ENCODE measurements at places on chromosomes 2 and 18. TPM values are rescaled to one million over a fixed set of nuclear protein-coding genes. Genes with fewer than 3 reads are reported as not detected.

The ANKRD30BL gene
- not detected for total RNA-seq

The TTN gene
- 0.07 TPM for total RNA-seq

GRCh38 chr2:177432703-177433102 is 40.1 kb downstream of the AGPS start:
- DNase-seq, result no peak

The GCKR gene
- total RNA-seq, result 0.25 TPM

GRCh38 chr2:104866122-104866864 is 12.4 kb downstream of the POU3F3 start:
- DNase-seq, result no peak

GRCh38 chr2:234300932-234301823 is 195.7 kb downstream of the ARL4C start:
- no peak for DNase-seq

DNA sequence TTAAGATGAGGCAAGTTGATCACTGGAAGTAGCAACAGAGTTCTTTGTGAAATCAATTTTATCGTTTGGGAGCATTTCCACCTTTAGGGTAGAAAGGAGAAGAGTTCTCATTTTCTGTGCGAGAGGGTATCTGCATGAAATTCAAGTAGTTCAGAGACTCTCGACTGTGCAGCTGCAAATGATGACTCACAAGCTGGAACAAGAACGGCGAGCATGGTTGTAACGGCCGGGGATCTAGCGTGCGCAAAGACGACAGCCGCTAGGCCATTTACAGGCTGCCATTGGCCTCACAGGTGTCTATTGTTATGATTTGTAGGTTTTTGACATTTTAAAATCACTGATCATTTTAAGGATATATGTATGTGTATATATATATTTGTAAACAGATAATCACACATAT is 5.2 kb downstream of the KLHL29 start:
- DNase-seq, result no peak

- DNase-seq, result no peak
Observed at GRCh38 chr18:49812286-49813068, 856 bp downstream of the ACAA2 start.

GRCh38 chr2:217790681-217791392 is 212.0 kb downstream of the TNS1 start:
- no peak for DNase-seq

The UGT1A3 gene
- total RNA-seq, result not detected

DNA sequence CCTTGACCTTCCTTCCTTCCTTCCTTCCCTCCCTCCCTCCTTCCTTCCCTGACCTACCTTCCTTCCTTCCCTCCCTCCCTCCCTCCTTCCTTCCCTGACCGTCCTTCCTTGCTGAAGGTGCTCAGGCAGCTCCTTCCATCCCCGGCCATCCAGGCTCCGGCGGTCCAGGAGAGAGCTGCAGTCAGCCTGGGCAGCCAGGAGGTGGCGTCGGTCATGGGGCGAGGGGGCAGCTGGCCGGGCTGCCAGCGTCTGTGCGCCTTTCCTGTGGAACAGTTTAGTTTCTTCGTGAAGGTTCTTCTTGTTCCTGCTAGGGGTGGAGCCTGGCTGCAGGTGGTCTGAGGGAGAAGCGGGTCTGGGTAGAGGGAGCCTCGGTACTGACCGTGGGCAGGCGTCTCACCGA is 15.7 kb downstream of the GPR35 start:
- peak; percentile 37 for DNase-seq

The IL36A gene
- total RNA-seq, result not detected

- peak; percentile 74 for DNase-seq
Observed at GRCh38 chr2:17830053-17831034, 14.1 kb downstream of the MSGN1 start.

DNA sequence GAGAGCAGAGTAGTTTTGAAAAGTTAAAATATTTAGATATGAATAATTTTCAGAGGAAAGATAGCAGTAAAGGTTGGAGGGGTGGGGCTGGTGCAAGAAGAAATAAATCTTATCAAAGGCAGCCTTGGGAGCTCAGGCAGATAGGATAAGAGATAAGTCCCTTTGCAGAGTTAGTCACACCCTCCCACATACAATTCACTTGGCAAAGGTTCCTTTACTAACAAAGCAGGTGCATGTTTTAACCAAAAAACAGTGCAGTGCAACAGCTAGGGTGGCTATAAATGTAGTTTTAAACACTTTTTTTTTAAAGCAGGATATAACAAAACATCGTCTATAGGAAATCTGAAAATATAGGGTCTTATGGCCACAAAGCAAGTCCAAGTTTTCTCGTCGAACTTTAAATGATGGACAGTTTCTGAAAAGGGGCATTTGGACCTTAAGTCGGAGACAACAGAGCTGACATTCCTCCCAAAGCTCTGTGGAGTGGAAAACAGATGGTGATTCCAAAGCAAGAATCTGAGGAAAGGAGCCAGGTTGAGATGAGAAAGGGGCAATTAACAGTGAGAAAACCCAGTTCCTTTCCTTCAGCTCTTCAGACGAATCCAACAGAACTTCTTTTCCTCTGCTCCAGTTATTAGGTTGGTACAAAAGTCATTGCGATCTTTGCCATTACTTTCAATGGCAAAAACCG is 53.0 kb downstream of the EPHA4 start:
- DNase-seq, result no peak

The IL36RN gene
- not detected for total RNA-seq

GRCh38 chr2:219309278-219309677 is at the start of gene PTPRN:
Gene PTPRN, minus strand, starts transcription at chr2:219309401. Its CDS starts 69 bp downstream, at chr2:219309332.
- DNase-seq, result peak; percentile 42

GRCh38 chr2:143124445-143124844 is 4.8 kb upstream of the ARHGAP15 start:
- DNase-seq, result no peak

GRCh38 chr2:18522484-18523146 is 37.8 kb downstream of the RDH14 start:
- no peak for DNase-seq

DNA sequence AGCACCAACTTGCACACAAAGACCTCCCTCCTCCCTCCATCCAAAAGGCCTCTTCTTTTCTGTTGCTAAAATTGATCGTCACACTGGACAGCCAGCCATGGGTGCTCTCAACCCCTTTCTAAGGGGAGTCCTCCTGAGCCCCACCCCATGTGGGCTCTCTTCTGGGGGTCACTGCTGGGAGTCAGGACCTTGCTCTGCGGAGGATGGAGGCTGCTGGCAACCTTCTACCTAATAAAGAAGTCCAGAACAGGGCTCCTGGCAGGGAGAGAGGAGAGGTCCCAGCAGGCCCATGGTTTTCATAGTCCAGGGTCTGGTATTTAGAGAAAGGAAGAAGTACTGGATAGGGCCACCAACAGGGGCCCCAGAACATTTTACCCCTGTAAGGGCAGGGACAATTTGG is 67.6 kb upstream of the OTOS start:
- DNase-seq, result no peak

The POU3F3 gene
- total RNA-seq, result not detected

The STPG4 gene
- total RNA-seq, result not detected

DNA sequence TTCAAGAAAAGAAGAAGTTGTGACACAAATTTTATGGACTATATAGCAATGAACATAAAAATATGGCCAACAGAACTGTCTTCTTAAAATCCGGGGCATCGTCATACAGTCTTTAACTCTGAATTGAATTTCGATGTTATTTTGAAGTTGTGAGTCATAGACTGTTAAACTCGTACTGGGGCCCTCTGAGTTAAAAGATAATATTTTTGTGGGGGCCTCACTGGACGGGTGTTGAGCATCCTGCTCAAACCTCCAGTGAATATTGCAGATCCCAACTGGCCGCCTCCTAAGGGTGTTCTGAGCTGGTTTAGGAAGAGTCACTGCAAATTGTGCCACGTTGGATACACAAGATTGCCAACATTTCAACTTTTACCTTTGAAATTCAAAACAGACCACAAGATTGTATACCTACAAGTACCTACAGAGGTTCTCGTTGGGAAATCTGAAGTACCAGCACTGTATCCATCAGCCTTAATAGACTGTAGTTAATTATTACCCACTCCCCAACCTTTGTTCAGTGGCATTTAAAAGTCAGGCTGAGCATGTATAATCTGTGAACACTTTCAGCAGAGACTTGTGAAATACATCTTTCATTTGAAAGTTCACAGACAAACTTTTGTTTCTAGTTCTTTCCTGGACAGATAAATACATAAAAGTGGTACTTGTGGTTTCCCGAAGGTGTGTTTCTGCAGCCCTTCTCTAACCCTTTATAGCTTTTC is 27.8 kb downstream of the KLHL23 start:
- no peak for DNase-seq

- peak; percentile 82 for DNase-seq
Observed at GRCh38 chr2:108637304-108637669, 82.0 kb upstream of the RANBP2 start.

GRCh38 chr2:233426619-233427342 is 72.5 kb downstream of the DGKD start:
- DNase-seq, result peak; percentile 63

DNA sequence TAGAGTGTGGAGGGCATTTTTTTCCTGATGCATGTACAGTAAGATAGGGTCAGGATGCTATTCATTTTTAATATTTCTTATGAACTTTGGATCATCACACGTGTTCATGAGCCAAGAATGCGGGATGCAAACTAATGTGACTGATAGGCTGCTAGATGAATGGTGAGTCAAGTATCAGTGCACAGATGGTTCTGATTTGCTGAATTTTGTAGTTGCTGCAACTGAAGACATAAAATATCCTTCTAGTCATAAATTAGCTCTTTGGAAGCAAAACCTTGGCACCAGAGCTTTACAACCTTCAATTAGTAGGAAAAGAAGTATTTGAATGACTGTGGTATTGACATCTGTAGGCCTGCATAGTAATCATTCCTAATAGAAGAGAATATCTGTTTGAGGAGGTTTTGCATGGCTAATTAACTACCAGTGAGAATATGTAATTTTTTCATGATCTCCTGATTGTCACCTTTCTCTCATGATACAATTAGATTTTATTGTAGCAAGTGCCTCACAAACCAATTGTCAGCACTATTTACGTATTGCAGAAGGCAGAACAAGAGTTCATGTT is 94.0 kb downstream of the VRK2 start:
- no peak for DNase-seq

DNA sequence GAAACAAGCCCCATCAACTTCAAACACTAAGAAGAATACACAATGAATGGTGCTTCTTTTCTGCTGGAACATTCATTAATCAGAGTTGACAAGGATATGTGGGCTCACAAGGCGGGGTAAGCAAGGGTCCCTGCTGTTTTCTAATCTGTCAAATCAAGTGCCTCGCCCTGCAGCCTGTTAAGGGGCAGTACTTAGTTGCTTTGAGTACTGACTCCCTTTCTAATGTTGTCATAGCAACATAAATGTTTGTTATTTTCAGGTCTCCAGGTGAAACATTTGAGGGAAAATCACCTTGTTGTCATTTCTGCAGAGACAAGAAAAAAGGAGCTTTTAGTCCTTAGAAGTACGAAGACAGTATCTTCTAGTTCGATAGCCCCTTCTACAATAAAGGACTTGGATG is 284.7 kb upstream of the PKDCC start:
- DNase-seq, result no peak

The GPR75 gene
- 2.3 TPM for total RNA-seq

Measured in K562 (cell line).